Tibial nerve (tissue), 4 donors: ENCODE measurements at places on chromosomes 12 and 14.

DNA sequence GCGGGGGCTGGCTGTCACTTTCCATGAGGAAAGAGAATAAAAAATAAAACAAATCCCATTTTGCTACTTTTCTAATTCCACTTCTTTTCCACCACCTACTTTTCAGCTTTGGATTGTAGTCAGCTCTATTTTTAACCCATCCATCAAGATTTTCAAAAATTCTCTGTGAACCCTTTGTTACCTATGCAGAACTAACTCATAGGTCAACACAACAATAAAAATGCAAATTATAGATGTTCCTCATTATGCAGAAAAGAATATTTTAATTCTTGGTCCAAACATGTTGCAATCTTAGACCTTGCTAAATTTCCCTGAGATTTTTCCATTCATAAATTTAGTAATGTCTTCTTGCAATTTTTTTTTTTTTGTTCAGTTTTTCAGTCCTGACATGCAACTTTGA lies 454.5 kb downstream of the ADAMTS20 start:
- no peak for DNase-seq

- no peak for DNase-seq
Observed at GRCh38 chr12:83005534-83006197, 319.0 kb downstream of the TMTC2 start.

DNA sequence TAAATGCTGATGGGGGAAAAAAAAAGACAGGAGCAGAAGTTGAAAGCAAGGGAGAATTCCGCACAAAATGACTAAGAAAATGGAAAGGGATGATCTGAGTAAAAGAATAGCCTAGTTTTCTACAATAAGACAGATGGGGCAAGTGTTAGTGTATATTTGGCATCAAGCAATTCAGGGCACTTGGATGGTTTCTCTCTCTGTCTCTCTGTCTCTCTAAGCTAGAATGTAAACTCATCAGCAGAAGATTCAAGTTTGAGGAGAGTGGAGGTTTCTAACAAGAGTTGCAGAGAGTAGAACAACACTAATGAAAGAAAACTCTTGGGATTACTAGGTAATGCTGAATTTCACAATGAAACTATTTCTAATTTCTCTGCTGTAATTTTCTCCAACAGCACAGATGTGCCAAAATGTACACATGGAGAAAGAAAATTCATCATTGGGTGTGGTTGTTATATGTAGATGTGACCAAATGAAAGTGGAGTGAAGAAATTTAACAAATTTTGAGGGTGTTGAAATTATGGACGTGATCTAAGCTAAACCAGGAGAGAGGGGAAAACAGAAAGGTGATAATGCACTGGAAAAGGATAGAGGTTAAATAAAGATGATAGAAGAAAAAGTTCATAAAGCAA lies 237.1 kb downstream of the ACSS3 start:
- DNase-seq: no peak

- no peak for DNase-seq
Observed at GRCh38 chr14:77475432-77476115, 17.7 kb downstream of the AHSA1 start.

GRCh38 chr12:17030338-17030737 lies 424.4 kb upstream of the LMO3 start:
- no peak for DNase-seq

GRCh38 chr12:3032770-3033538 lies 44.2 kb upstream of the TSPAN9 start:
- DNase-seq: no peak
